Cortex of kidney (tissue), 1 donor: ENCODE measurements at places on chromosomes 5 and 9.

- no peak for DNase-seq
Observed at GRCh38 chr9:109451311-109452025, 46.6 kb downstream of the PTPN3 start.

DNA sequence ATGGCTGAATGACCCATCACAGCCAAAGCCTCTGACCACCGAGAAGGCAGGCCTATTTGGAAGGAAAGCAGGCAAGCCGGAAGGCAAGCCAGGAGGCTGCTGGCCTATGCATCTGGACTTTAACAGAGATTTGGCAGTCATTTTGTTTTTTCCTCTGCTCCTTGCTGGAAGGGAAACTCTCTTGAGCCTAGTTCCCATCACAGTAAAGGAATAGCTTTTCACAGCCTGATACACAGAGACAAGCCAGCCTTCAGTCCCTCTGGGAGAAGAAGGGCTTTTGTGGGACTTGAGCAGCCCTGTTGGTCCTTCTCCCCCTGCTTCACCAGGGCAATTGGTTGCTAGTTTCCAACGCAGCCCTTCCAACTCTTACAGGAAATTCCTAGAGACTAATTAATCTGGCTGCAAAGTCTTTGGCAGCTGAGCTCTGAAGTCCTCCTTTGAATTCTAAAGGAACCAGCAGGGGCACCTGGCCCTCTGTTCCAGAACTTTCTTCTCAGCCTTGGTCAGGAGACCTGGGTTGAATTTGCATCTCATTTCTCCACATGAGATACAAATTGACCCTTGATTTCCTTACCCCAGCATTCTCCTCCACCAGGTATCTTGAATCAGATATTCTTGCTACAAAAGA, 157.3 kb upstream of the EPB41L4A start:
- no peak for DNase-seq

GRCh38 chr9:136001231-136001630, 40.1 kb upstream of the UBAC1 start:
- DNase-seq, result no peak

GRCh38 chr9:3677541-3677940, 151.7 kb upstream of the RFX3 start:
- DNase-seq, result no peak

- DNase-seq, result no peak
Observed at GRCh38 chr5:107425541-107426031, 245.2 kb downstream of the EFNA5 start.

GRCh38 chr5:35319333-35320002, 89.2 kb upstream of the PRLR start:
- no peak for DNase-seq

DNA sequence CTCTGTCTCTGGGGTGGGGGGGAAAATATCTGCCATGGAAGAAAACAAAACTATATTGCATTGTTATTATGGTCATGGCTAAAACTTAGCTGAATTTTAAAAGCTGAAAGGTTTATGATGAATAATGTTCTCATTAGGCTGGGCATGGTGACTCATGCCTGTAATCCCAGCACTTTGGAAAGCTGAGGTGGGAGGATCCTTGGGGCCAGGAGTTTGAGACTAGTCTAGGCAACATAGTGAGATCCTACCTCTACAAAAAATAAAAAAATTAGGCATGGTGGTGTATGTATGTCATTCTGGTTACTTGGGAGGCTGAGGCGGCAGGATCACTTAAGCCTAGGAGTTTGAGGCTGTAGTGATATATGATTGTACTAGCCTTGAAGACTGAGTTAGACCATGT, 44.5 kb downstream of the IPO11 start:
- DNase-seq, result no peak

- no peak for DNase-seq
Observed at GRCh38 chr9:25678846-25679360, 659 bp upstream of the TUSC1 start.
